IMR-90 (cell line): ENCODE measurements at places on chromosomes 11 and 22. TPM values are rescaled to one million over a fixed set of nuclear protein-coding genes. Genes with fewer than 3 reads are reported as not detected.

SLC37A2 gene
- total RNA-seq: 0.72 and 0.83 TPM in 2 replicates

KDELR3 gene
- 192 and 224 TPM in 2 replicates for total RNA-seq

DNA sequence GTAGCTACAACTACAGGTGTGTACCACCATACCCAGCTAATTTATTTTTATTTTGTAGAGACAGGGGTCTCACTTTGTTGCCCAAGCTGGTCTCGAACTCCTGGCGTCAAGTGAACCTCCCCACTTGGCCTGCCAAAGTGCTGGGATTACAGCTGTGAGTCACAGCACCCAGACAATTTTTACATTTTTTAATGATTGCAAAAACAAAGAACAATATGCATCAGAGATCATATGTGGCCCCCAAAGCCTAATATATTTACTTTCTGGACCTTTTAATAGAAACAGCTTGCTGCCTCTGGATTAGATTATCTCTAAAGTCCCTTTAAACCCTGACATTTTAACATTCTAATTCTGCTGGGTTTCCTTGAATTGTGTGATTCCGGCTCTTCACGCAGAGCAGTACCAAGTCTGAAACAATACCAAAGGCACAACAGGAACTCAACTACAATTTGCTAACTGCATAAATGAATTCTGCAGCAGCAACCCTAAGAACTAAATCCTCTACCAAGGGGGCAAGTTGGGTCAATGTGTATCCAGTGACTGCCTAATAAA is 25.0 kb downstream of the RAB30 start:
- H3K27ac ChIP-seq: peak overlapping the region; percentile 10; the same call in 1 of the 2 replicates
- H3K4me1 ChIP-seq: peaks cover 18% of the 10 kb centered on the region
- peak; percentile 37 for DNase-seq
- H3K36me3 ChIP-seq: no peaks in the 10 kb centered on the region

LYVE1 gene
- total RNA-seq: not detected in 2 replicates

HPX gene
- 0.36 and 0.56 TPM in 2 replicates for total RNA-seq

ADM2 gene
- total RNA-seq: 0.18 and 0.28 TPM in 2 replicates
